ENCODE measurements at places on chromosomes 6 and 20.

GRCh38 chr20:1134355-1134754 is 16.0 kb downstream of the PSMF1 start:
- no peak for DNase-seq

GRCh38 chr6:97919631-97920030 is 636.6 kb upstream of the MMS22L start:
- peak; percentile 15 for DNase-seq

DNA sequence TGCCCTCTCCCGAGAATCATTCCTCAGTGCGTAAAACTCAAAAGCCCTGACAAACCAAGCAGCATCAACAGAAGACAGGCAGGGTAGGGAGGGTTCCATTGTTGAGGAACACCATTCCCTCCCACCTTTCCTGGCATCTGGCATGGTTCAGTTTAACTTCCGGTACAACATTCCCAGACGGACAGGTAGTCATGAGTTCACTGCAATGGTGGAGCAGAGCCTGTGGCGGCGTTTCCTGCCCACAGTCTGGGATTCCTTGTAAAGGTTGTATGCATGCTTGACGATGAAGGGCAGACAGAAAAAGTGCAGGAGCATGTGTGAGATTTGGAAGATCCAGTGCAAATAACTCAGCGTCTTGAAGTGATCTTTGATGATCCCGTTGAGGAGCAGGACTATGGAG is 42.3 kb downstream of the PIM1 start:
- no peak for DNase-seq

- peak; percentile 44 for DNase-seq
Observed at GRCh38 chr20:50034567-50035180, 51.9 kb downstream of the SNAI1 start.

DNA sequence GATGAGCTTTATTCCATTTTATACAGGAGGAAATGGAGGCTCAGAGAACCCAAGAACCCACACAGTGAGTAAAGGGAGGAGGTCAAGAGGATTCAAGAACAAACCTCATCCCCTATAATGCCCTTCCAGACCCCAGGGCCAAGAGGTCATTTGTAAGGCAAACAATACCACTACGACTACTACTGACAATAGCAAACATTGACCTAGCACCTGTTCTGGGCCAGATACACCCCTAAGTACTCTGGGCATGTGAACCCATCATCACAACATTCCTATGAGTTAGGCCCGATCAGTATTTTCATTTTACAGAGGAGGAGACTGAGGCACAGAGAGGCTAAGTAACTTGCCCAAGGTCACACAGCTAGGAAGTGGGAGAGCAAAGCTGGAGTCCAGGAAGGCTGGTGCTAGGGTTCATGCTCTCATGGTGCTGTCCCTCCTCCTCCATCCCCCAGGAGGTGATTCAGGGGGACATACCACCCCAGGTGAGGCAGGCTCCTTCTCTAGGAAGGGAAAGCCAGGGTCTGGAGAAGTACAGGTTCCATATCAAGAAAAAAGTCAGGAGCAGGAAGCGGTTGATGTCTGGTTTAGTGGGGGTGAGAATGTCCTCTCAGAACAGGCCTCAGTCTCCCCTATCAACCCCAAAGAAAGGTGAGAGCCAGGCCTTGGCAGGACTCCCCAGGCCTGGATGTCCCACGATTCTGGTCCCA is 13.7 kb downstream of the SLC13A3 start:
- no peak for DNase-seq

- no peak for DNase-seq
Observed at GRCh38 chr6:8953310-8953709, 518.0 kb upstream of the SLC35B3 start.

GRCh38 chr6:41696788-41697187 is 38.6 kb downstream of the TFEB start:
- DNase-seq, result no peak

GRCh38 chr20:50186987-50187402 is 3.6 kb upstream of the CEBPB start:
- DNase-seq, result no peak

GRCh38 chr6:142222022-142222421 is 75.0 kb downstream of the VTA1 start:
- DNase-seq, result no peak

DNA sequence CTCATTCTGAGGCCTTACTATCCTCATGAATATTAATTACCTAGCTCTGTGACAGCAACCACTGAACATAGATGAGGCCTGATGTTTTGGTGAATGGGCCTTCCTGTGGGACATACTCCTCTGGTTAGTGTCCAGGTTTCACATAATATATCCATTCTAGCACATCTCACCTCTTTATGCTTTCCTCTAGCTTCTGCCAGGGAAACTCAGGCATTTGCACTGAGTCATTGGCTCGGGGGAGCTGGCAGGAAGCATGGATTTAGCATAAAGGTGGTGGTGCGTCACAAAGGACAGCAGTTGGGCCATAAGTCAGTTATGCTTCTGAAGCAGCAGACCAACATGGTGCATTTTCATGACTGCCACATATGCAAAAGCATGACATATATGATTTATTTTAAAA is 37.5 kb upstream of the TMEM170B start:
- DNase-seq, result no peak

GRCh38 chr6:35468980-35469750 is 964 bp downstream of the RPL10A start:
- no peak for DNase-seq

DNA sequence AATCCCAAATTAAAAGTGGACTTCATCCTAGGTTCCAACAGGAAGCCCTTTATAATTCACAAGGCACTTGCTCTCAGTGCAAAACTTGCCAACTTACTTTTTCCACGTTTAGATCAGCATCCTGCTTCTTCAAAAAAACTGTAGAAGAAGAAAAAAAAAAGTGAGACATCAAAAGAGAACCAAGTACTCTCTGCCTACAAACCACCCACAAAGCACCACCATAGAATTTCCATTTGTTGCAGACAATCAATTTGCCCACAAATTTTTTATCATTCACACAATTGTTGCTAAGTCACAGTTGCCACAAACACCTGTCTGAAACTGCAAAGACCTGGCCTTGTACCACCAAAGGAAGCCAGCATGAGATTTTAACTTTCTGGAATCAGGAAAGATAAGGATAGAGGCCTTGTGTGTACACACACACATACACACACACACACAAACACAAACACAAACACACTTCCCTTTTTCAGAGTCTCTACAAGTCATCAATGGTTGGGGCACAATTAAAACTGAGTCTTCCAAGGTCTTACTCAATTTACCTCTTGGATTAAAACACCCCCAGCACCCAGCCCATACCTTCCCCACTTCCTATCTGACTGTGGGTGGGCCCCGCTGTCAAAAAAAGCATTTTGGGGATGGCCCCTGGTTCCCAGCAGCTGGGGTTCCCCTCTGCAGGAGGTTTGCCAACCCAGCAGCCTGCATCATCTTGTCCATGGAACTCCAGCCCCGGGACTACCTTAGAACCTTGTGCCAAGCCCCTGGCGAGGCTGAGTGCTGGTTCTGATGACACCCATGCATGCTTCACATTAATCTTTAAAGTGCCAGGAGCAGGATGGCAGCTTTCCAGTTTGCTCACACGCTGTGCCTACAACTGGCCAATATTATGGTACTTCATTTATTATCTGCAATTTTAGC is 26.5 kb downstream of the FYN start:
- no peak for DNase-seq

- no peak for DNase-seq
Observed at GRCh38 chr6:97630604-97631003, 347.6 kb upstream of the MMS22L start.

- DNase-seq, result peak; percentile 59
Observed at GRCh38 chr6:27157459-27158315, 89.8 kb upstream of the PRSS16 start.

DNA sequence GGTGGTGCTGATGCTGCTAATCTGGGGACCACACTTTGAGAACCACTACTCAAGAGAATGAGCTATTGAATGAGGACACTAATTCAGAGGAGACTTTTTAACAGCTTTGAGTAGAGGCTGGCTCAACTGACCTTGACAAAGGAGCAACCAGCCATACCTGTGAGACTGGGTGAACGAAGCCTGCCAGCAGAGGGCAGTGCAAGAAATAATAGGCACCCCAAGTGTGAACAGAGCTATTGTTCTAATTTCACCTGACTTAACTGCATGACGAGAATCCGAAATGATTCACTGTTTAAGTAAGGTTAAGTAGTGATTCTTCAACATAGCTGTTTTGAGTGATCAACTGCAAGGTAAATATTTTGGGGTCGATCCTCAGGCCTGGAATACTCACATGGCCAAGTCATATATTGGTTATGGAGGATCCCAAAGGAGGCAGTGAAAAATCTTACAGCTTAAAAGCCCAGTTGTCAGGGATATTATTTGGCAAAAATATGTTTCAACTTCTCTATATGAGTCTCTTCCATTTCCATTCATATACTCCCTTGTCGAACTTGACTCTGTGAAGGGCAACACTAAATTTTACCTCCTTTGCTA is 550.5 kb upstream of the MARCKS start:
- peak; percentile 51 for DNase-seq

DNA sequence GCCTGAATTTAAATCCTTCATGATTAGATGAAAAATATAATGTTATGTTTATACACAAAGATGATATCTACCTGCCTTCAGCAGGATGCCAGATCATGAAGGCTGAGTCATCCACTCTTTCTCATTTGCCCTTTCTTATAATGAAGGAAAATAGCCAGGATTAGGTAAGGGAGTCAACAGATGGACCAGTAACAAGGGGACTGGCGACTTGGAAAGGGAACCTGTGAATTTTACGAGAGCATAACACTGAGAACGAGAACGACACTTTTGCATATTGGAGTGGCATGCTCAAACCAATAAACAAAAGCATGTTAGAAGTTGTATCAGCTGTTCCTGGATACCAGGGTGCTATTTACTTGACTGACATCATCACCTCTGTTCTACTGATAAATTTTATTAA is 154.0 kb downstream of the LAMP5 start:
- DNase-seq, result no peak

- DNase-seq, result no peak
Observed at GRCh38 chr20:38104285-38104684, 60.8 kb downstream of the TGM2 start.

DNA sequence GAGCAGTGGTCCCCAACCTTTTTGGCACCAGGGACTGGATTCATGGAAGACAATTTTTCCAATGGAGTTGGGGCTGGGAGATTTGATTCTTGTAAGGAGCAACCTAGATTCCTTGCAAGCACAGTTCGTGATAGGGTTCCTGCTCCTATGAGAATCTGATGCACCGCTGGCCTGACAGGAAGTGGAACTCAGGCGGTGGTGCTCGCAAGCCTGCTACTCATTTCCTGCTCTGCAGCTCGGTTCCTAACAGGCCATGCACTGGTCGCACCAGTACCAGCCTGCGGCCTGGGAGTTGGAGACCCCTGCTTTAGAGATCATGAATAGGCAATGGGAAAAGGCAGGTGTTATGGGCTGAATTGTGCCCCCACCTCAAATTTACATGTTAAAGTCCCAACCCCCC is 131.2 kb downstream of the PFDN4 start:
- DNase-seq, result no peak

GRCh38 chr6:131290955-131291354 is 155.7 kb downstream of the AKAP7 start:
- DNase-seq, result no peak

DNA sequence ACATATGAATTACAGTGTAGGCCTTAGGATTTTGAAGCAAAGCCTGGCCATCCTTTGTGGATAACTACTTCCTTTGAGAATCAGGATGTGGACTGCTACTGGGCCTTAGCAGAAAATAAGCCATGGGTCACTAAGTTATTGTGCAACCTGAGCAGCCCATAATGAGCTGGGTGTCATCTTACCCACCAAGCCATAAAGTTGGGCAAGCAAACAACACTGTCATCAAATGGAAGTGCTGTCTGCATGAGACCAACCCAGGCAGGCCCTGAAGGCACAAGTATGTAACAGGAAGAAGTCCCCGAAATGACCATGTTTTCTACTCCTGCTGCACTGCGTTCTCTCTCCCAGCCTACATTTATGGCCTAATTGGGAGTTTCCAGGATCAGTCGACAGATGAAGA is 205.6 kb upstream of the GGTLC1 start:
- DNase-seq, result no peak

GRCh38 chr6:101404775-101405174 is 11.3 kb downstream of the GRIK2 start:
- DNase-seq, result no peak

DNA sequence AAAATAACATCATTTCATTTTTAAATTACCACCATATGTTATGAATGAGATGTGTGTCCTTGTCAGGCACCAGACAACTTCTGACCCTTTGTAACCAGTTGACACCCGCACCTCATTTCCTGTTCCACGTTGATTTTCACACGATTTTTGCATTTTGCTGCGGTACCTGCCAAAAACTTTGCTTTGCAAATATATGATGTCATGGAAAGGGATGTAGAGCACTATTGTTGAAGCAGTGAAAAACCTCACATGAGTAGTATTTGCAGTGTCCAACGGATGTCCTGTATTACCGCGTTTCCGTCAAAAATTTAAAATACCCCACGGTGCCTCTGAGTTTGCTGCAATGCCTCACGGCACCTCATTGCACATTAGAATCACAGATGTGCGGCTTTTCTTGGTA is 115.6 kb downstream of the MTHFD1L start:
- DNase-seq, result no peak

- DNase-seq, result no peak
Observed at GRCh38 chr20:10240655-10241054, 22.0 kb downstream of the SNAP25 start.

DNA sequence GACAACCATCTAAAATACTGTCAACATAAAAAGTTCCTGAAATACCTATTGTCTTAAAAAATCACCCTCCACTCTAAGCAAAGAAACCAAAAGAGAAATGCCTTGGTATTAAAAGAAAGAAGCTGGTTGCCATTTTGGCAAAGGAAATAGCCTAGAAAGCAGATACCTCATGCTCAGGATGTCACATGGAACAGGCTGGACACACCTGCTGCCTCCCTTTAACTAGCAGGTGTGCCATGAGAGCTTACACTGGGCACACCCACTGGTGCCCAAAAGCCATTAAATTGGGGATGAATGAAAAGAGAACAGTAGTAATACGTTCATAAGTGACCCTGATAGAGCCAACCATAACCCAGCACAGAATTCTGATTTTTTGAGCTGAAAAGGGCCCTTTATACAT is 1.5 kb downstream of the SLC23A2 start:
- no peak for DNase-seq

DNA sequence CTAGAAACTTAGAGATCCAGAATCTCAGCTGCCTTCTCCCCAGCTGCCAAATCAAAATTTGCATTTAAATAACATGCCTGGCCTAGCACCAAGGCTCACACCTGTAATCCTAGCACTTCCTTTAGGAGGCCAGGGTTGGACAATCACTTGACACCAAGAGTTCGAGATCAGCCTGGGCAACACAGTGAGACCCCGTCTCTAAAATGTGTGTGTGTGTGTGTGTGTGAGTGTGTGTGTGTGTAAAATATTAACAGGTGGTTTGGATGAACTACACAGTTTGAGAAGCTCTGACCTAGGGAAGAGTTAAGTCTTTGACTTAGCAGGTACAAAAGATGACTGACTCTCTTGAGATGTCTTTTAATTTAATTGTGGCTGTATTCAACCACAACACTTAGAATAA is 20.2 kb upstream of the CD2AP start:
- no peak for DNase-seq

GRCh38 chr6:137102050-137102848 is 57.5 kb upstream of the IL20RA start:
- no peak for DNase-seq

GRCh38 chr6:157551041-157551832 is 170.2 kb downstream of the ZDHHC14 start:
- no peak for DNase-seq

GRCh38 chr6:971981-972640 is 279.2 kb upstream of the EXOC2 start:
- no peak for DNase-seq

Measured in cardiac muscle cell (in vitro differentiated cells and primary cell).